ENCODE measurements at places on chromosomes 2 and 18. TPM values are rescaled to one million over a fixed set of nuclear protein-coding genes. Genes with fewer than 3 reads are reported as not detected.

LYG1 gene
- total RNA-seq, result 0.54 TPM

AGPS gene
- 55.7 TPM for total RNA-seq

DNA sequence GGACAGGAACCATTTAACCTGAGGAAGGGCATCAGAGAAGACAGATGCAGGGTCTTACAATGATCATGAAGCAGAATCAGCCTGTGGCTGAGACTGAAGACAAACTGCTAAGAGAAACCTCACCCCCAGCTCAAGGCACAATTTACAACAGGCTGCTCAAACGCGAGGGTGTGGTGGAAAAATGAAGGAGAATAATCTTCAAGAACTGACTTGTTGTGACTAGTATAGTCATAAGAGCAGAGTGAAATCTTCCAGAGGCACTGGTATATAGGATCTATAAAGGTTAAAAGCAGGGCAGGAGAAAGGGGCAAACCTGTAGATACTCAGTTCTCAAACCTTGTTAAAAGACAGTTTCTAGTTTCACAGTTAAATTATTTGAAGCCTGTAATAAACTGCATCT, 1155.8 kb upstream of the TMEFF2 start:
- no peaks in the 10 kb centered on the region for H3K36me3 ChIP-seq
- no peak overlapping the region for H3K27ac ChIP-seq
- H3K4me3 ChIP-seq, result no peak overlapping the region
- H3K4me1 ChIP-seq, result peaks cover 10% of the 10 kb centered on the region
- H3K27me3 ChIP-seq, result no peaks in the 10 kb centered on the region

- peaks cover 31% of the 10 kb centered on the region for H3K4me1 ChIP-seq
- peak overlapping the region; percentile 96 for H3K27ac ChIP-seq
- H3K4me3 ChIP-seq, result peak overlapping the region; percentile 87
- H3K36me3 ChIP-seq, result no peaks in the 10 kb centered on the region
- DNase-seq, result no peak
Measured at GRCh38 chr18:63970809-63971205, 926 bp downstream of the SERPINB8 start.

IL36A gene
- total RNA-seq, result not detected

DNA sequence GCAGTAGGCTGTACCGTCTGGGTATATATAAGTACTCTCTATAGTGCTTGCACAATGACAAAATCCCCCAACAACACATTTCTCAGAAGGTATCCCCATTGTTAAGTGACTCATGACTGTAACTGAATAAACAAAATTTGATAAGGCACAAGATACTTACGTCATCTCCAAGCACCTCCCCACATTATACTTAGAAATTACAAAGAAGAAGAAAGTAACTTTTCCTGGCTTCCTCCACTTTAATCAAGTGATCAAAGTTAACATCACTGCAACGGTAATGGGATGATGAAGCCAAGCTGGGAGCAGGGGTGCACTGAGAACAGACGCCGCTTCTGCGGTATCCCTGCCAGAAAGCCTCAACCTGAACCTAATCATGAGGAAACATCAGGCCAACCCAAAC, 9.7 kb downstream of the TNS1 start:
- H3K27ac ChIP-seq, result no peak overlapping the region
- no peak for DNase-seq
- H3K27me3 ChIP-seq, result peaks cover 8% of the 10 kb centered on the region
- peaks cover 10% of the 10 kb centered on the region for H3K4me1 ChIP-seq

DNA sequence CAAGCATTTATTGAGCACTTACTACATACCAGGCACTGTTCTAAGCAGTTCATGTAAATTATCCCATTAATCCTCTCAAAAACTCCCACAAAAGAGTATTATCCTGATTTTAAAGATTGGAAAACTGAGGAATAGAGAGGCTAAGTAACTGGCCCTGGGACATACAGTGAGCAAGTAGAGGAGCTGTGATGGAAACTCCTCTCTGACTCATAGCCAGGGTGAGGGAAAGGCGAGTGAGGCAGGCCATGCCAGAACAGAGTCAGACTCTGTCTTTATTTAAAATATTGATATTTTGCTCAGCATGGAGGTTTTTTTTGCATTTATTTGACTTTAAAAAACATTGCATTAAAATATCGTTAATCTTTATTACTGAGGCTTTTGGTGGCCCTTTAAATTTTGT, 208.0 kb downstream of the LOXHD1 start:
- no peak for DNase-seq
- H3K4me3 ChIP-seq, result no peak overlapping the region
- no peaks in the 10 kb centered on the region for H3K27me3 ChIP-seq

EFHD1 gene
- total RNA-seq, result 0.70 TPM

VRK2 gene
- 18.3 TPM for total RNA-seq

GPR55 gene
- 5.0 TPM for total RNA-seq

DNA sequence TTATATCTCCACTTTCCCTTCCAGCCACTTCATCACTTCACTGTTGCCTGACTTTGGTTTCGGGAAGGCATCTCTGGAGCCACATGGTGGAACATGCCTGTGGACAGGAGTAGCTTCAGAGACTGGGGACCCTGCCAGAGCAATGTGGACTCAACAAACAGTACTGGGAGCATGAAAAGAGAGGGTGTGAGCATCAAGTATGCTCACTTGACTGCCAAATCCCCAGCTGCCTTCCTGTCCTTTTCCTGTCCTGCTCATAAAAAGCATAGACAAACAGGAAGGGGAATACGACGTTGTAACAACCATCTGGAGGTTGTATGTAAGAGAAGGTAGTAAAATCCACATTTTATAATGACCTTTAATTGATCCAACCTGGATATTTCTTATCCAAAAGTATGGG, 61.3 kb upstream of the CSRNP3 start:
- peaks cover 3% of the 10 kb centered on the region for H3K27me3 ChIP-seq
- no peaks in the 10 kb centered on the region for H3K4me1 ChIP-seq
- no peak overlapping the region for H3K4me3 ChIP-seq
- no peaks in the 10 kb centered on the region for H3K36me3 ChIP-seq
- no peak for DNase-seq

Data from activated CD8-positive, alpha-beta T cell treated with anti-CD3 and anti-CD28 coated beads for 36 hours (primary cell).